ENCODE measurements at places on chromosomes 5 and 9.

- no peak for DNase-seq
These were observed 13.5 kb downstream of the FBP1 start for GRCh38 chr9:94625835-94626234.

- DNase-seq, result no peak
These were observed 1.9 kb upstream of the NPR2 start for GRCh38 chr9:35789541-35789940.

DNA sequence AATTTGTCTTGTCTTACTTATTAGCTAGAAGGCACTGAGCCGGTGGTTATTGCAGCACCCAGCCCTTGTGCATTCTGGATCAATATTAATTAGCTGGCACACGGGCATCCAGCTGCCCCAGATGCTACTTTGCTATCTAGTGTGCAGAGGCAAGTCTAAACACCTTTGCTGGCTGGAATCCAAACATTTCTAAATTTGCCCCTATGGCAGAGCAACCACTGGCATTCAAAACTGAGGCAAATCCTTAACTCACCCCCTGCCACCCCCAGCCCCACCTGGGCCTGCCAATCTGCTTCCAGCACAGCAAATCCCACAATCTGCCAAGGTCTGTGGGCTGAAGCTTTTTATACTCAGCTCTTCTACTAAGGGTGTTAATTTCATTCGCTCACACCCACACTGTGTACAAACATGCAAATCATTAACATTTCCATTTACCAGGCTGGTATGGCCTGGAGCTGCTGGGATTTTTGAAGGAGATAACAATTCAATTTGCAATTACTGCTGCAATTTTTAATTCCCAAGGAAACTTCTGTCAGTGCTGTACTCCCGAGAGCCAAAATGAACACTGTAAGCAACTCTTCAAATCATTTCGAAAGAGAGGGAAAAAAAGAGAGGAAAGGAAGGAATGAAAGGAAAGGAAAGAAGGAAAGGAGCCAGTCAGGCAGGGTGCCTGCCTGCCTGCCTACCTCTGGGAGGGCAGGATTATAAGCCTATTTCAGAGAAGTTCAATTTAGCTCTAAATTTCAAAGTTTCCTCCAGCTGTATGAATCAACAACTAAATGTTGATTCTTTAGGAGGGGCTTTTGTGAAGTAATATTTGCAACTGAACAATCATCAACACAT, 35.5 kb downstream of the RAPGEF1 start:
- DNase-seq, result no peak

DNA sequence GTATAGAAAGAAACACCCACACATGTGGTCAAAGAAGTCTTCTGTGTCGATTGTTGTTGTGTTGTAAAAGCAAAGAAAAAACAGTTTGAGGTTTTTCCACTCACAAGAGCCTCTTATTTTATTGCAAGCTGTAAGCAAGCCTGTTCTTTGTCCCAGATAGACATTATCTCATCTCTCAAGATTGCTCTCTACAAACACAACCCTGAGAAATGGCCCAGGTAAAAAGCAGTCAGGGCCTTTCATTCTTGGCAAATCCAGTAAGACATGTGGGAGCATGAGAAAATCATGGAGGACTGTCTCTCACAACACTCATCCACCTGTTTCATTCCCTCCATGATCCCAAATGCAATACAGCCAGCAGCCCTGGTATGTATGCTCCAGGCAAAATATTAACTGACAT, 286.6 kb upstream of the POU5F2 start:
- no peak for DNase-seq

- no peak for DNase-seq
These were observed 49.4 kb downstream of the ATP10B start for GRCh38 chr5:160802592-160802991.

DNA sequence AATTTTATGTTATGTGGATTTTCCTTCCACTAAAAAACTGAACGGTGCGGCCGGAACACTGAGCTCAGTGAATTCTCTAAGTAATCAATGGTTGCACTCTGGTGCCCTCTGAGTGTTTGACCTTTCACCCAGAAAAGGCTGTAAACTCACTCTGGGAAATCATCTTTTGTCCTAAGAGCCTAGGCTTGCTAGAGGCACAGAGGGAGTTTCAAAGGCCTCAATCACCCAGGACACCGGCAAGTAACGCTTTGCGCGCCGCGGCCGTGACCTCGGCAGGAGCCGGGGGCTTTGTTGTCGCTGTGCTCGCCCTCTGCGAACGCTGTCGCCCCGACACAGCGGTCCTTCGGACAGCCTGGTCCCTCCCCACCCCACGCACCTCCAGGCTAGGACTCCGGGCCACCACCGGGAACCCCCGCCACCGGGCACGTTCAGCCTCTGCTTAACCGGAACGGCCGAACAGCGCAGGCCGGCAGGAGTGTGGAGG, 703 bp downstream of the ISCA1 start:
- peak; percentile 32 for DNase-seq

DNA sequence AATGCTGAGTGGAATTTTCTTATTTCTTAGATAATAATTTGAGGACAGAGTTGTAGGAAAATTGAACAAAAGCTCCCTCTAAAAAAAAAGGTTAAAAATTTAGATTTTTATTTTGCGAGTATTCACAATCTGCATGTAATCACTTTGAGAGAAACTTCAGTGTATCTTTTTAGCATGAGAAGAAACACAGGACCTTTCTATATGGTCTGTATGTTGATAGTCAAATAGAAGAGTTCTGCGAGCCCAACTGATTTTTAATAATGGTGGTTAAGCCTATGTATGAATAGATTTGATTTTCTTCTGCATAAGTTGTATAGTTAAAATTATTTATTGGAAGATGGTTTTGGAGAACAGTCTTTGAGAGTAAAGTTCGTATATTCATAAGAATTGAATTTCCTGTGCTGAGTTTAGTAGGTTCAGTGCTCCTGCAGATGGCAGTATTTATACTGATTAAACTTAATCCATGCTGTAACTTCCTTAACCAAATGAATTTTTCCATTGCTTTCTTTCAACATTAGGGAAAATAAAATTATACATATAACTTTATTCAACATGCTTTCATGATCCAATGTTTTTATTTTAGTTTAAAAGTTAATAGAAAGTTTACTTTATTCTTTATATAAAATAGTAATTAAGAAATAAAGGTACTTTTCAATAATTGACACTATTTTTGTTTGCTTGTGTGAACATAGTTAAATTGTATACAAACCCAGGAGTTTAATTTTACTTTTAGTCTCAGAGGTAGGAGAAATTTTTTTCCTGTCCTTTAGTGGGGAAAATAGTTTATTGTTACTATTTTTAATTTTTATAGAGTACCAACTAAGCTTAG, 19.6 kb downstream of the TCERG1 start:
- DNase-seq, result no peak

- DNase-seq, result no peak
These were observed 15.5 kb downstream of the FGD3 start for GRCh38 chr9:92962846-92963245.

DNA sequence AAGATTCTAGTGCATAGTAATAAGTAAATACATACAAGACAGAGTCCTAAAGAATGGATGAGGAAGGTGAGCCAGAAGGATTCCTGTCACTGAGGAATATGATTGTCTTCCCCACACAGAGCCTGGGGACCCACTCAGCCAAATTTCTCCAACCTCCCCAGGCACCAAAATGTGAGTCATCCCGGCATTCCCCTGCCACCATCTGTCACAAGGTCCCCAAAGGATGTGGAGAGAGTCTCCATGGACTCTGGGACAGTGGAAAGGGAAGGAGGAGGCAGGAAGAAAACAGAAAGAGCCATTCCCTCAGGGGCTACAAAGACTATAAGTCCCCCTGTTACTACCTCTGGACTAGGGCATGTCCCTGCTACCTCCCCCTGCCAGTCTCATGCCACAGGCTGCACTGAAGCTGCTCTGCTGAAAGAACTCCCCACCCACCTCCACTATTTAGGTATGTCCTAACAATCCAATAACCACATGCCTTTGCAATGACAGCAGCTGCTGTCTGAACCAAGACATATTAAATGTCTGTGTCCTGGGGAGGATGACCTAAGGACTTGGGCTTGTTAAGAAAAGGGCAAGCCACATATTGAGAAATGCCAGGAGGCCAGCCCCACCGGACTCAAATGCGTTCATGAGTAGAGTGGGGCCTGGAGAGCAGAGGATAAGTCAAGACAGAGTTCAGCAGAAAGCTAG, 10.7 kb upstream of the OR5C1 start:
- peak; percentile 84 for DNase-seq

DNA sequence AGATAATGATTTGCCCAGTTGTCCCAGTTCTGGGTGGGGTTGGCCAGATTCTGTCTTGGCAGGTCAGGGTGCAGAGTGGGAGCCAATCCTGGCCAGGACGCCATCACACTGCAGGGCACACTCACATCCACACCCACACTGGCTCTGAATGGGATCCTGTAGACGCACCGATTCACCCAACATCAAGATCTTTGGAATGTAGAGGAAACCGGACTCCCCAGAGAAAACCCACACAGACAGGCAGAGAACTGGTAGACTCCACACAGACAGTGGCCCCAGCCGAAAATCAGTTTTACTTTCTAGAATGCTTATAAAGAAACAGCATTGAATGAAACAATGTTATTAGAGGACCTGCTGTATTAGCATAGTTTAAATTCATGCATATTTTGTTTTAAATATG, 343.1 kb upstream of the DAB2 start:
- DNase-seq, result no peak

All from M059J (cell line).